ENCODE measurements at places on chromosomes 3 and 15. TPM values are rescaled to one million over a fixed set of nuclear protein-coding genes. Genes with fewer than 3 reads are reported as not detected.

DNA sequence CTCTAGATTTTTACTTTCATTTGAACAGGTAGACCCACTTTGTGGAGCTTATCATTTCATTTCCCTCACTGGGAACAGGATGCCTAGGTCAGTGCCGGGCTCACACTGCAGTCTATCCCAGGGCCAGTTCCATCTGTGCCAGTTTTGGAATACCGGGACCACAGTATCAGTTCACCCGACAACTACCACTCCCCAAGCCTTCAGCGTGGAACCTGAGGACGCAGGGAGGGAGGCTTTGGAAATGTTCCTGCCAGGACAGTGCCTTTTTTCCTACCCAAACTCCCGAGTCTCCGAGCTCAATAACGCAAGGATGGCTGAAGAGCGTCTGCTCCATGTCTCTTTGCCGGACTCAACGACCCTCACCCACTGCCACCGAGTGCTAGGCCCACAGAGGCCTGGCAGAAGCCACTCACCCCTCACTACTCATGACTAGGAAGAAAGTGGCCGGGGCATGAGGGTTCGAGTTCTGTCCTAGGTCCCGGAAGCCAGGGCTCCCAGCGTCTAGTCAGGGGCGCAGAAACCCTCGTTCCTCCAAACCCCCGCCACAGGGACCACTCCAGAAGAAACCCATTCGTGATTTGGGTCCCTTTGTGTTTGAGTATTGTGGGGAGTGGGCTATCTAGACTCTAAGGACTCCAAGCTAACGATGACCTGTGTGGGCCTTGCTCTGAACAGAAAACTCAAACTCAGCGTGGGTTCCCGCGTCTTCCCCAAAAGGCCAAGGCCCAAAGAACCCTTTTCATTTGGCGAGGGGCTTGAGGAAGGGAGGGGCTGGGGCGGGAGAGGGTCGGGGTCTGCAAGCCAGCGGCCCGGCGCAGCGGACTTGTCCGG lies 11.4 kb downstream of the ZIC1 start:
- no peak for DNase-seq
- peaks cover 47% of the 10 kb centered on the region for H3K27me3 ChIP-seq
- H3K27ac ChIP-seq: no peak overlapping the region
- H3K4me1 ChIP-seq: no peaks in the 10 kb centered on the region

- peaks cover 4% of the 10 kb centered on the region for H3K36me3 ChIP-seq
- no peaks in the 10 kb centered on the region for H3K4me1 ChIP-seq
- no peak for DNase-seq
- no peak overlapping the region for H3K27ac ChIP-seq
- H3K4me3 ChIP-seq: no peak overlapping the region
Observed at GRCh38 chr15:59137566-59137965, 32.6 kb downstream of the CCNB2 start.

DNA sequence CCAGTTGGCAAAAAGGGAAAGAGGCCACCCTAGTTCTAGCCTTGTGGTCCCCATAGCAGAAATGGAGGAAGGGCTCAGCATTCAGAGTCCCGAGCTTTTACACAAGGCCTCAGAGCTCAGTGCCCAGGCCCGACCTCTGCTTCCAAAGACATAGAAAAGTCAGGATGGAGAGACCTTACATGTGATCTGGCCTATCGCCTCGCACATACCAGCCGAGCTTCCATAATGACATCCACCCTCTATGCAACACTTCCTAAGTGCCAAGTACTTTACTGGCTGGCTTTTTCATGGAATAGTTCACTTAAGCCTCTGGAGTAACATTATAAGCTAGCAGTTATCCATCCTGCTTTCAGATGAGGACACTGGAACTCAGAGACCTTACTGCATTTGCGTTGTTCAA lies 275.9 kb downstream of the FAM43A start:
- no peaks in the 10 kb centered on the region for H3K4me1 ChIP-seq
- DNase-seq: no peak
- H3K4me3 ChIP-seq: no peak overlapping the region
- H3K36me3 ChIP-seq: no peaks in the 10 kb centered on the region
- no peaks in the 10 kb centered on the region for H3K27me3 ChIP-seq

DNA sequence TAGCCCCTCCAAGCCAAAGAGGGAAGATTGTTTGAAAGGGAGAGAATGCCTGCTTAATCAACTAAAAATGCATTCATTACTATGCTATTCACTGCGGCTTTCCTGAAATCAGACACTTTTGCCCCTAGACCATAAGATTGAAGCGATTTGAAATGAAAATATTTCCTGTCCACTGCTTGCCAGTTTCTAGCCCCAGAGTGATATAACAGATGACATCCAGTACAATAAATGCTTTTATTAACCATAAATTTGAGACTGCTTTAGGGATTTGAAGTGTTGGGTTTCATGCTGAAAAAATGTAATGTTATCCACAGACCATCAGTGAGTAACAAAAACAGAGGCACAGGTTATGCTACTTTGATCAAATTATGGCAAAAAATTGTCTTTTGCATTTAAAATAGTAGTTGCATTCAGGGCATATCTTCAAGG lies 14.1 kb downstream of the IL17RD start:
- DNase-seq: no peak
- H3K36me3 ChIP-seq: no peaks in the 10 kb centered on the region
- no peaks in the 10 kb centered on the region for H3K27me3 ChIP-seq

The GRIP2 gene
- 0.62 TPM for total RNA-seq

All from prostate gland (tissue), 2 donors.